Lung (tissue), 17 donors: ENCODE measurements at places on chromosomes 11 and 22. TPM values are rescaled to one million over a fixed set of nuclear protein-coding genes. Genes with fewer than 3 reads are reported as not detected.

DNA sequence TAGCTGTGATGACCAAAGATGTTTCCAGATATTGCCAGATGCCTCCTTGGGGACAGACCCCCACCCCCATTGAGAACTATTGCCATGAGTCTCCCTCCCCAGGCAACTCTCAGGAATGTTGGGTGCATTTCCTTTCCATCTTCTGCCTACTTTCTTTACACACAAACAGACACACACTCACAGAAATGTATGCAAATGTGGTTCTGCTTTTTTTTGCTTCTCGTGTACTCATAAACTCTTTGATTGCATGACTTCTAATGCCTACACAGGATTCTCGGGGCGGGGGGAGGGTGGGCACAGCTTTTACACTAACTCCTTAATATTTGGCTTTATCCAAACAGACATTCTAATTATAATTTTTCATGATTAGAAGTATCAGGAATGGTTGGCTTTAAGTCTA is 53.3 kb upstream of the SUSD2 start:
- no peak for DNase-seq

Gene HEPHL1
- not detected for total RNA-seq

Gene SPA17
- total RNA-seq = 15.6 TPM

Gene GTSE1
- total RNA-seq = 2.3 TPM

DNA sequence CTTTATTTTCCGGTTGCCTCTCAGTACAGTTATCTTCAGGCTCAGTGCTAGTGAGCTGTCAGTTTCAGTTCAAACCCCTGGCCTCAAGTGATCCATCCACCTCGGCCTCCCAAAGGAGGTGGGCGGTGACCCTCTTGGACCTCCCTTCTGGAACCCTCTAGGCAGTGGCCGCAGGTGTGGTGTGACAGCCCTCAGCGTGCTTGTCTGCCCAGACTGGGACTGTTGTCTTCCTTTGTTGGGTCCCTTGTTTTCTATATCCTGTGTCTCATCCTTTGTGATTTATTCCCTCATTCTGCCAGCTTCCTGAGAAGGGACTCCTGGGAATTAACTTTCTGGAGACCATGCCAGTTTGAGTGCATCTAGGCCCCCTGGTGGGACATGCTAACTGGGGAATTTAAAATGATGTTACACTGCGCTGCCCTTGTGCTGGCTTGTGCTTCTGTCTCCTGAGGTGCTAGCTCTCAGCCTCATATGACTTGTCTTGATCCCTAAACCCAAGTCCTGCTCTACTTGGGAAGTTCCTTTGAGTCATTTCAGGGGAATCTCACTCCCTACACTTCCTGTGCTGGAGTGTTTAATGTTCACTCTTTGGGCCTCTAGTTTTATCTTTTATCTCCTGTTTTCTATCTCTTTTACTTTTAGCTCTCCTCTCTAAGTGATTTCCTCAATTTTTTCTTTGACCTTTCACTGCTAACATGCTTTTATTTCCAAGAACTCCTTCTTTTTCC is 19.4 kb downstream of the MED15 start:
- no peak for DNase-seq

DNA sequence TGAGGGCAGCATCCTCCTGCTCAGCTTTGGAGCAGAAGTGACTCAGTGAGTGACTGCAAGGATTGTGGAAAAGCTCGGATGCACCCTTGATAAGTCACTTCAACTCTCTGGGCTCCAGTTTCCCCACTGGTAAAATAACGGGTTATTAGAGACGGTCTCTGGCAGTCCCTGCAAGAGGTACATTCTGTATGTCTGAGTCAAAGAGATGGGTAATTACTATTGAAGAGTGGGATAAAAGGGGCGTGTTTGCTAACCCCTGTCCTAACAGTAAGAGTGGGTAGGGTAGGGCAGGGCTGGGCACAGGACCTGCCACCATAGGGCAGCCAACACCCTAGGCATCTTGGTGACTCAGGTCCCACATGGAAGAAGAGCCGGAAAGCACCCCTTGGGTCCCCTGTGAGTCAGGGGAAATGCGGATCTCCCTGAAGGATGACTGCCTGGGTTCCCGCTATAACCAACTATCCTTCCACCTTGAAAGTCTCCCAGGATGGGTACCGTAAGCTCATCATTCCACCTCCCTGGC is 7.3 kb upstream of the AHNAK start:
- DNase-seq = no peak

Gene LRRC74B
- total RNA-seq = 9.0 TPM

DNA sequence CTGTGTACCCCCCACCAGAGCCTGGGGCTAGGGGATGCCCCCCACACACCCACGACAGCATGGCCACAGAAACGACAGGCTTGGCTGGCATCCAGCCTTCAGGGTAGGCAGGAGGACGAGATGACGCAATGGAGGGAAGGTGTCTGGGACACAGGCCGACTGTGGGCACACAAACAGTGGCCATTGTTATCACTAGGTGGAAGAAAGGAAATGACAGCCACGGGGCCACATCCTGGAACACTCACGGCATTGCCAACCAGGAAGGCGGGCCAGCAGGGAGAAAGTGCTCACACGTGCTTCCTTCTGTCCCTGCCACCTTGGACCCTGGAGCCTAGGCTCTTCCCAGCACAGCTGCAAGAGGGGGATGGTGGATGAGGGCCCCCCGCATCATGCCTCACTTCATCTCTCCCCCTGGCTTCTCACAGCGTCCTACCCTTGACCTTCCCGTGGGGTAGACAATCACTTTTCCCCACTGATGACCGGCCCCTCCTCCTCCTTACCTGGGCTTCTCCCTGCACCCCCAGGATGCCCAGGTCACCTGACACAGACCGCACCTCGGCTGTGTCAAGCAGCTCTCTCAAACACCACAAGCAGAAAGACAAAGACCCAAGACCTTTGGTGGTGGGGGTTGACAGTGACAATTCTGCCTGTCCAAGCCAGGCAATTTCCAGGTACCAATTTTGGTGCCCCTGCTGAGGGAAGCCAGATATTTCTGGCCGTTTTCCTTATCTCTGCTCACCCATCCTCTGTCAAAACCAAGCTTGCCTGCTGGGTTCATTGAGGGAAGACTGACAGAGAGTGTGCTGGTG is 8.6 kb downstream of the PLA2G6 start:
- DNase-seq = peak; percentile 88

Gene KCNK7
- 0.46 TPM for total RNA-seq

- DNase-seq = no peak
Measured at GRCh38 chr11:101458161-101458560, 125.6 kb downstream of the TRPC6 start.

Gene PRDM11
- total RNA-seq = 35.1 TPM

Gene LYVE1
- total RNA-seq = 51.2 TPM

Gene TSSK2
- 0.25 TPM for total RNA-seq

DNA sequence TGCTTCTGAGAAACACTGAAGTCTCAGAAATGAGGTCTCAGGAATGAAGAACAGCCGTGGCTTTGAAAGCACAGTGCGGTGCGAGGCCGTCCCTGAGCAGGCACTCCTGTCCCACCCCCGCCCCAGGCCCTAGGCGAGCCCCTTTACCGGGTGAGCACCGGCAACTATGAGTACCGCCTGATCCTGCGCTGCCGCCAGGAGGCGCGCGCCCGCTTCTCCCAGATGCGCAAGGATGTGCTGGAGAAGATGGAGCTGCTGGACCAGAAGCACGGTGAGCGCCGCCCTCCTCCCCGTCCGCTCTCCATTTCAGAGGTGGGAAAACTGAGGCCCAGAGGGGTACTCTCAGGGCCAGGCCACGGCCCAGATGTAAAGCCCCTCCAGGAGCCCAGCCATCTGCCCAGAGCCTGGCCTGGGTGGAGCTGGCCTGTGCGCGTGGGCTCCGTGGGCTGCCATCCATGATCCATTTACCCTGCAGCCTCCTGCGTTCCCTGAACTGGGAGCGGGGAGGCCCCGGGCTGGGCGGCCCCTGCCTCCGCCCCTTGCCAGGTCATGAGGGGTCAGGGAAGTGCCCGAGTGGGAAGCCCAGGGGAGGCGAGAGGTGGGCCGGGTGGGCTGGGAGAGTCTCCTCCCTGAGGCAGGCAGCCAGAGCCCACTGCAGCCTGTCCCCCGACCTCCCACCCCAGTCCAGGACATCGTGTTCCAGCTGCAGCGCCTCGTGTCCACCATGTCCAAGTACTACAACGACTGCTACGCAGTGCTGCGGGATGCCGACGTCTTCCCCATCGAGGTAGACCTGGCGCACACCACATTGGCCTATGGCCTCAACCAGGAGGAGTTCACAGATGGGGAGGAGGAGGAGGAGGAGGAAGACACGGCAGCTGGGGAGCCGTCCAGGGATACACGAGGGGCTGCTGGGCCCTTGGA is 9.5 kb downstream of the SLC16A8 start:
- peak; percentile 36 for DNase-seq

DNA sequence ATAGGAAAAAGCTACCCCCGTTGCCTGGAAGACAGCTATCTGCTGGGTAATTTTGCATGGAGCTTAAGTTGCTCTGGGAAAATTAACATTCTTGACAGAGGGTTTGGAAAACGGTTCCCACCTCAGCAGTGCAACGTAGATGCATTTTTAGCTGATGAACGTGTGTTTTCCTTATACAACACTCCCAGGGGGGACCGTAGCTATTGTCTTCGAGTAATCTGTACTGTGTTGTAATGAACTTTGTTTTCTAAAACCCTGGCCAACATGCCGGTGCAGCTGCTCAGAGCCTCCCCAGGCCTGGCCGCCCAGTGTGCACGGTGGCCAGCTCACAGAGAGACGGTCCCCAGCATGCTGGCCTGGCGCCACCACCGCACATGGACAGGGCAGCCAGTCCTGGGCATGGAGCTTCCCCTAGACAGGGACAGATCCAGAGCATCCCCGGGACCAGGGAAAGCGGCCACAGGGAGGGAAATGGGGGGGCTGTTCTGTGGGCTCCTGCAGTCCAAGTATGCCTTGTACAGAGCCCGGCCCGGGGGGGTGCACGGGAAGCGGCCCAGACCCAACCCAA is 2.2 kb downstream of the TNNT3 start:
- DNase-seq = peak; percentile 67

Gene SLC22A8
- not detected for total RNA-seq

- DNase-seq = no peak
Measured at GRCh38 chr22:39408807-39409206, 9.2 kb downstream of the TAB1 start.

DNA sequence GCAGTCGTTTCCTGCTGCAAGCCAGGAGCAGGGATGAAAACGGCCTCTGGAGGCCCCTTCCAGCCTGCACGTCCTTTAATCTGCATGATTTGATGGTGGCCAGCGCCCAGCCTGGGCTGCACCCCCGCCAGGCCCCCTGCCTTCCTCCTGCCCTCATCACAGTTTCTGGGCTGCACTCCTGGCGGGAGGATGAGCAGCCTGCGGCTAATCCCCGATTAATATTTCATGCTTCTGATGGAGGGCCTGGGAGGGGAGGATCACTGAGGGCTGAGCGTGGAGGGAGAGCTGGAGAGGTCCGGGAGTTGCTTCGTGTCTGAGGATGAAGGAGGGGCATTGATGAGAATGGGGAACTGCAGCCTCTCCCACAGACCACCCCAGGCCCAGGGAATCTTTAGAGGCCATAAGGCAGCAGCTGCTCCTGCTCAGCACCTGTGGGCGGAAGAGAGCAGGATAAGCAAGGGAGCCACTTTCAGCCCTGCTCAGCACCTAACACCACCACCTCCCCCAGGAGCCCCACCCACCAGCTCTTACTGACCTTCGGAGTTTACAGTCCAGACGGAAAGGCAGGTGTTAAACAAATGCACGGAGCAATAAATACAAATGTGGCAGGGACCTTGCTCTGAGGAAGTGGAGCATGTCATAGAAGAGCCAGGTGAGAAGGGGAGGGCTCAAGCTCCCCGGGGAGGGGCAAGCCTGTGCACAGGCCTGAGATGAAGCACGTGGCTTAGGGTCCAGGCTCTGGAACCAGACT is 135.0 kb upstream of the NECTIN1 start:
- no peak for DNase-seq

DNA sequence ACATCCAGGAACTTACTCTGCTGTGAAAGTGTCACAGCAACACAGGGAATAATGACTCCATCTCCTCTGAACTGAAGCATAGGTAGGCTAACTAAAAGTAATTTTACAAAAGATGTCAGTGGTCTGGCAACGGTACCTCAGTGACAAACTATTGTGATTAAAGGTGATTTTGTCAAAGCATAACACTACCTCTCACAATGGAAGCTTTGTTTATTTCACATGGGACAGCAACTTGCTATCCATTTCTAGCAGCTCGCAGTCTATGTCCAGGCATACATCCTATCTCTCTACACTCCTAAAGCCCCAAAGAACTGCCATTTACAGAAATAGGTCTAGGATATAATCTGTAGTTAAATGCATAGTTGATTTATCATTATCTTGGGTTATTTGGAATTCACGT is 163.0 kb downstream of the KIRREL3 start:
- no peak for DNase-seq

GRCh38 chr22:40368016-40368415 is 2.4 kb upstream of the SGSM3 start:
- no peak for DNase-seq

Gene GPR83
- total RNA-seq = 0.06 TPM

- no peak for DNase-seq
Measured at GRCh38 chr11:134015556-134015955, 53.3 kb upstream of the JAM3 start.

DNA sequence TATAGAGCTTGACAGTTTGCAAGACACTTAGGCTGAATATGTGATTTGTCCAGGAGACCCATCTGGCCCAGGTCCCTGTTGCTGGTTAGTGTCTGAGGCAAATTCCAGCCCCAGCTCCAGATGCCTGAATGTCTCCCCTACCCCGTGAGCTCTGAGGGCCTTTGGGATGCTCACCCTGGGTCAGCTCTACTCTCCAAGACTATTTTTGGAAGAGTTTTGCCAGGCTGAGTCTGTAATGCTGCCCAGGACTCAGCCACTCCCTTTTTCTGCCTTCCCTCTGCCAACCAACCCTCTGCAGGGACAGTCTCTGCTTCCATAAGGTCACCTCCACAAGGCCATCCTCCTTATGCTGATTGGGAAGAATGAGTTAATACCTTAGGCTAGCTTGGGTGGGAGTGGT is 66.3 kb downstream of the CABIN1 start:
- DNase-seq = peak; percentile 2

GRCh38 chr11:5992150-5992549 is 5.4 kb upstream of the OR52L1 start:
- DNase-seq = no peak

Gene DYNC2H1
- total RNA-seq = 27.7 TPM

Gene TBX10
- total RNA-seq = not detected

Gene DTX4
- total RNA-seq = 51.6 TPM

DNA sequence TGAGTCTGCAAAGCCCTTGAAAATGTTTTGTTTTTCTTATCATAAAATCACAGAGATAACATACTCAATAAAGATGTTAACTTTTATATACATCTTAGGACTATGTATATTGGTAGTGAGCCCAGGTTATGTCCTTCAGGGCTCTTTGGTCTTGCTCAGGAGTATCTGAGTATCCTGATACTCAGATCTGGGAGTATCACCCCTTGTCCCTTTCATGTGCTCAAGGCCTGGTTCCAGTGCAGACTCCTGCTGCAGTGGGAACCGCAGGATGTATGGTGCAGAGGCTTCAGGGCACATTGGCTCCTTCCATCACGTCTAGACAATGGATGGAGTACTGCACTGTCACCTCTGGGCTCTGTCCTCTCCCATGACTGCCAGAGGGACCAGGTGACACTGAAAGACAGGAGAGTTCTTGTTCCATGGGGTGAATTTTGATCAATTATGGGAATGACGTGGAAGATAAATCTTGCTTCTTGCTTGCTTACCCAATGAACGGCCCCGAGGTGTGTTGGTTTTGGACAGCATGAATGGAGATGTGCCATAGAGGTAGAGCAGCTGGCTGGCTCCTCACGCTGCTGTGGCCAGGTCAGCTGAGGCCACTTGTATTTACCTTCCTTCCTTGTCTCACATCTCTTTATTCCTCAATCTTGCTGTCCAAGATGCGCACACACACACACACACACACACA is 215.5 kb downstream of the ARHGAP42 start:
- no peak for DNase-seq
